ENCODE measurements at places on chromosomes 12 and 14.

- no peak for DNase-seq
Observed at GRCh38 chr14:49164074-49164473, 422.1 kb downstream of the RPS29 start.

DNA sequence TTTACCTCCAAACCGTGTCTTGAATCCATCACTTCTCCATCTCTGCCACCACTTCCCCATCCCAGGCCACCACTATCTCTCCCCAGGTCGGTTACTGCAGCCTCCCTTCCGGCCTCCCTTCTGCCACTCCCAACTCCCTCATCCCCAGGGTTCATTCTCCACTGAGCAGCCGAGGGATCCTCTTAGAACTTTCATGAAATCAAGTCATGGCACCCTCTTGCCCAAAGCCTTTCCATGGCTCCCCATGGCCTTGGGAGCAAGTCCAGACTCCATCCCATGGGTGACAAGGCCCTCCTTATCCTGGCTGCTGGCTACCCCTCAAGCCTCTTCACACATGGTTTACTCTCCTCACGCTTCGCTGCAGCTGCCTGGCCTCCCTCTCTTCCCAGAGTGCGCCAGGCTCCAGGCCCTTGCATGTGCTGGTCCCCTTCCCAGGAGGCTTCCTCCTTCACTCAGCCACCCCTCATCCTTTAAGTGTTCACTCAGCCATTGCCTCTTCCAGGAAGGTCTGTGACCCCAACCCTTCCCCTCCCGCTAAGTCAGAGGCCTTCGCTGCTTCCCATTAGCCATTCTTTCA is 17.9 kb upstream of the SH2B3 start:
- no peak for DNase-seq

DNA sequence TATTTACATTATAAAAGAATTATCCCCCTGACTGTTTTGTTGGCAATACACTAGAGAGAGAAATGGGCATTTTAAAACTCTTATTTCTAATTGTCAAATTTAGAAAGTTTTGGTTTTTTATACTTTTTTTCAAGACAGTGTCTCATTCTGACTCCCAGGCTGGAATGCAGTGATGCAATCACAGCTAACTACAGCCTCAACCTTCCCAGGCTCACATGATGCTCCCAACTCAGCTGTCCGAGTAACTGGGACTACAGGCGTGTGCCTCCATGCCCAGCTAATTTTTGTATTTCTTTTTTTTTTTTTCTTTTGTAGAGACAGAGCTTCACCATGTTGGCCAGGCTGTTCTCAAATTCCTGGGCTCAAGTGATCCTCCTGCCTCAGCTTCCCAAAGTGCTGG is 8.3 kb upstream of the OR11H6 start:
- DNase-seq = no peak

GRCh38 chr12:105841840-105842239 is 296.9 kb downstream of the NUAK1 start:
- DNase-seq = no peak

DNA sequence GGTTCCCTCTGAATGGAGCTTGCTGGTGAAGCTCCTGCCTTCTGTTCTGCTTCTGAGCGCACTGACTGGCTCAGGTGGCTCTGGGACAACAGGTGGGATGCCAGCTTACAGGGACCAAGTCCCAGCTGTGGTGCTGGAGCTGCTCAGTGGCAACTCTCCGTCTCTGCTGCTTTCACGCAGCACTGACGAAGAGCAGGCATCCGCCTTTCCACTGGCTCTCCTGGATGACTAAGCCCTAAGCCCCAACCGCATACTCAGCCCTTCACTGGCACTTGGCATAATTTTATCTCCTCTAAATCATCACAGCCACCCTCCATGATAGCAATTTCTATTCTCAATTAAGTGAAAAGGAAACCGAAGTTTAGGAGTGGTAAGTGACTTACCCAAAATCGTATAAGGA is 3.7 kb upstream of the RTL1 start:
- DNase-seq = no peak

- no peak for DNase-seq
Observed at GRCh38 chr12:80299976-80300375, 144.1 kb upstream of the PTPRQ start.

DNA sequence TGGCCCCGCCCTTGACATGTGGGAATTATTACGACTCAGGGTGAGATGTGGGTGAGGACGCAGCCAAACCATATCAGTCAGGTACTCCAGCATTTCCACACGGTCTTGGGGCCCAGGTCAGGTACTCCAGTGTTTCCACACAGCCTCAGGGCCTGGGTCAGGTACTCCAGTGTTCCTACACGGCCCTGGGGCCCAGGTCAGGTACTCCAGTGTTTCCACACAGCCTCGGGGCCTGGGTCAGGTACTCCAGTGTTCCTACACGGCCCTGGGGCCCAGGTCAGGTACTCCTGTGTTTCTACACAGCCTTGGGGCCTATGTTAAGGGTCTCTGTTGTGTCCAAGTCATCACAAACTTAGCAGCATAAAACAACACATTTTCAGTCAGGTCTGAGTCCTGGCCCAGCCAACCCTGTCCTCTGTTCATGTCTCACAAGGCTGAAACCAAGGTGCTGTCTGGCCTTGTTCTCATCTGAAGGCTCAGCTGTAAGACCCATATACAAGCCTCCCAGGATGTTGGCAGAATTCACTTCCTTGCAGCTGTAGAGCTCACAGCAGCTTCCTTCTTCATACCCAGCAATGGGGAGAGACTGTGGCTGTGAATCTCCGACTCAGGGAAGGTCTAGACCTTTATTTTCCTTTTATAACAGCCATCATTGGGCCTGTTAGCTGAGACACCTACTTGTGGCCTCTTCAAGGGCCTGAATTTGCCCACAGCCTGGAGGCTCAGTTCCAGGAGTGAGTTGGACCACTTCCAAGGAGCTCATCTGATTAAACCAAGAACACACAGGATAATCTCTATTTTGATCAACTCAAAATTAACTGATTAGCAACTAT is 107.6 kb upstream of the SFSWAP start:
- DNase-seq = no peak

DNA sequence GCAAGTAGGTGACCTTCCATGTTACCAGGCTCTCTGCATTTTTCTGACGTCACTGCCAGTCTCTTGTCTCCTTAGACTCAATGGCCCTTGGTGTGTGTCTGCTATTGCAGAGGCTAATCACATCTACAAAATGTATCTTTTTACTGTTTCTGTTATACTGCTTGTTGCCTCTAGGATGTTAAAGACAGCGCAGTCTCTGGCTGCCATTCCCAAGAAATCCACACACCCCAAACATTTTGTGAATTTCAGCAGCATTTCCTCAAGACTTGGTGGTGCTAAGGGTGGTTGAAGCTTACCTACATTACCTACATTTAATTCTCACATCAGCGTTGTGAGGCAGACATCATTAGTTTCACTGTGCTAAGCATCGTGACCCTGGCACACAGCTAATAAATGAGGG is 87.2 kb downstream of the C12orf75 start:
- DNase-seq = no peak

DNA sequence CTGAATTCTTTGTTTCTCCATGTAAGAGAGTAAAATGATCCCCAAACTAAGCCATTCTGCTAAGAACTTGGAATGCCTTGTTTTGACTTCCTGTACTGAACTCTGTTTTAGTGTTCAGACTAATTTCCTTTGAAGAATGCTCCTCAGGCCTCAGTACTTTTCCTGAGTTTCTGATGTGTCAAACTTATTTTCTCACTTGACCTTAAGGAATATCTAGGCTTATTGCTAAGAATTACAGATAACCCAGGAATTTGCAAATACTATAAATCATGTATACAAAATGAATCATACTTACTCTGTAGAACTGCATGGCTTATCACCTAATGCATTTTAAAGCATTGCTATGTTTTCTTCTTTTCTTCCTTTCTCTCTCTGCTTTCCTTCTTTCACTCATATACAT is 93.1 kb upstream of the PKP2 start:
- DNase-seq = no peak

DNA sequence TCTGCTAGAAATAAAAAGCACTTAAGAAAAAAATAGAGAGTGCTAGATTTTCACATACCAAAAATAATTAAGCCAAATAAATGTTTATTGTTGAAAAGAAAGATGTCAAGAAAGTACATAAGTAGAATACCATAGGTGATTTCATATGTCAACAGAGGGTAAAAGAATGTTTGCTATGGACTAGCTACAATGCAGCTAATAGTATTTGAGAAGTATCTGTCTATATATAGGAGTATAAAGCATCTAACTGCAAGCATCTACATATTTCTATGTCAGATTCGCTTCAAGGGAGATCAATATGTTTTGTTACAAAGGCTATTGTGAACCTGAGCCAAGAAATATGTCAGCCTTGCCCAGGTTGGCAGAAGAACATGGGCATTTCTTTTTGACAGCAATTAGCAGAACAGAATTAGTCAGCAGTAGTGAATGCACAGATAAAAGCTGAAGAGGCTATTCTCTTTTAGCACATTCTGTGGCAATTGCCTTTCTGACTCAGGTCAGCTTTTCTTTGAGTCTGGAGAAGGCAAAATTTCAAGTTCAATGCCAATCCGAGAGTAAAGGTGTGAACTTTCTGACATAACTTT is 140.1 kb downstream of the ALG10B start:
- no peak for DNase-seq

- DNase-seq = peak; percentile 2
Observed at GRCh38 chr14:95993768-95994592, 45.2 kb upstream of the C14orf132 start.

- no peak for DNase-seq
Observed at GRCh38 chr12:53808023-53808705, 56.4 kb upstream of the CISTR start.

DNA sequence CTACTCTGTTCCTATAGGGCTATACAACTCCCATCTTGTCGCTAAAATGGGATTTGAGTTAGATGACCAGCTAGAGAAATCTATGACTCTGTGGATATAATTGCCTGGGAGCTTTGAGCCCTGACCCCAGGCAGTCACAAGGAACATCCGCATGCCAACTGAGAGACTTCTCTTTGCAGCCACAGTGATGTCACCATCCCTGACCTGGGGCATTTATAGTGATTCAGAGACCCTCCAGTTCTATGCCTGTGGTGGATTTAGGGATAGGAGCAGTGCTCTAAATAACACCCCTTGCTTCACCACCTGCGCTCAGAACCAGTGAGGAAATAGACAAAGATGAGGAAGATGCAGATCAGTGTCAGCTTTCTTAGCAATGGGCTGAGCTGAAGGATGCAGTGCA is 86.2 kb downstream of the RIN3 start:
- DNase-seq = no peak

- no peak for DNase-seq
Observed at GRCh38 chr12:49334681-49335080, 2.3 kb downstream of the C1QL4 start.
